ENCODE measurements at places on chromosomes 6 and 20.

DNA sequence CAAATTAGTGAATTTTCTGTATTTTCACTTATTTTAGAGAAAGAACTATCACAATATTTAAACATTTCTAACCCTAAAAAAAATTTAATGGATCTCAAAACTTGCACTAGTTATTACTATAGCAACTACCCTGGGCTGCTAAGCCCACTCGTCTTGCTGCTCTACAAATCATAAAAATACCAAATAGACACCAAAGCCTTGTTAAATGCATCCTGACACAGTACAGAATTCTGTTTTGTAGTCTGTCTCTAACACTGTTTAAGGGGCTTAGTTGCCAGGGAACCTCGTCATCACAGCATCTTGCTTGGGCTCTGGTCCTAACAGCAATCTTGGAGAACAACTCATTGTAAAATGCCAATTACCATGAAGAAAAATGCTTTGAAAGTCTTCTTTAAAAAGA is 56.9 kb upstream of the MBOAT1 start:
- no peak for DNase-seq

DNA sequence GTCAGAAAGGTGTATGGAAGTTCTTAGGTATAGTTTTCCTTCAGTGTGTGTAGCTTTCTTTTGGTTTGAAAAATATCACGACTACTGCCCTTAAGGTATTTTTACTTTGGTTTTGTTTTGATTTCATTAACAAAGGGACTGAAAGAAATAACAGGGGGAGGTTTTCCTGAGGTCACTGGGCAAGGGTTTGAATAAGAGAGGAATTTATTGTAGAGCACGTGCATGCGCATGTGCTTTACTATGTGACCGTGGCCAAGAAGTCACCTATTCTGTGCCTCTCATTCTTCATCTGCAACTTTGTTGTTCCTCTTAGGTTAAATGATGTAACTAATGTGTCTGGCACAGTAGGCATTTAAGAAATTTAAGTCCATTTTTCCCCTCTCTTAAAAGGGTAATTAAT is 4.1 kb upstream of the MAN1A1 start:
- no peak for DNase-seq

GRCh38 chr20:40636486-40636885 is 52.5 kb downstream of the MAFB start:
- DNase-seq = no peak

DNA sequence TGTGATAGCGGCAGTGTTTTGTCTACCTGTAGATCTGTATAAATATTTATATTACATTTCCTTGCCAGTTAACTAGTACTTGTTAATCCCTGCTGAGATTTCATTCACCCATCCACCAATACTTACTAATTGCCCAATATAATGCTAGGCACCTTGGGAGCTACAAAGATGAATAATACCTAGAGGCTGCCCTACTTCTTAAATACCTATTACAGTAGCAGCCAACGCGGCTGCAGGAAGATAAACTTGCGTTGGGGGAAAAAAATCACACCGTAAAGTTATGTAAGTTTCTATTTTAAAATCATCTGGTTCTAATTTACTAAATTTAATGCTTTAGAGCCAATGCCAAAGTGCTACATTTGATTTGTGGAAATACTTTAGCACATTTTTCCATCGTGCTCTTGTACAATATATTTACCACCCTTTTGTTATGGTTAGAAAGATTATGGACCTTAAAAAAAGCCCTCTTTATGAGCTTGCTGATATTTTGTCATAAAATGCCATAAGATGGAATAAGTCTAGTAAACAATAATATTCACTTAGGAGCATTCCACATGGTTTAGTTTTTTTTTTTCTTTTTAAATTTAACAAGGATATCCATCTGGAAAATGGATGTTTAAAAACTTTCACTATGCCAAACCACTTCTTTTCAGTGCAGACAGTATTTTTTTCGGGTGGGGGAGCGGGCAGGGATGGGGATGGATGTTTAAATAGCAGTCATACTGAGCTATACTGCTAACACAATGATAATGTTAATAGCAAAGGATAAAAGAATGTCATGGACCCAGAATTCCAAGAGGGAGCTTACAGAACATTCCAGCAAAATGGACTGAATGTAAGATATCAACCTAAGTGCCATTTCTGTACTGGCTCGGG is 13.2 kb upstream of the NEDD9 start:
- DNase-seq = no peak

GRCh38 chr20:18645196-18645745 is 57.4 kb downstream of the DTD1 start:
- no peak for DNase-seq

- no peak for DNase-seq
Observed at GRCh38 chr6:31465185-31465536, 32.8 kb upstream of the MICB start.

- DNase-seq = no peak
Observed at GRCh38 chr6:168823397-168824212, 382.6 kb downstream of the SMOC2 start.

DNA sequence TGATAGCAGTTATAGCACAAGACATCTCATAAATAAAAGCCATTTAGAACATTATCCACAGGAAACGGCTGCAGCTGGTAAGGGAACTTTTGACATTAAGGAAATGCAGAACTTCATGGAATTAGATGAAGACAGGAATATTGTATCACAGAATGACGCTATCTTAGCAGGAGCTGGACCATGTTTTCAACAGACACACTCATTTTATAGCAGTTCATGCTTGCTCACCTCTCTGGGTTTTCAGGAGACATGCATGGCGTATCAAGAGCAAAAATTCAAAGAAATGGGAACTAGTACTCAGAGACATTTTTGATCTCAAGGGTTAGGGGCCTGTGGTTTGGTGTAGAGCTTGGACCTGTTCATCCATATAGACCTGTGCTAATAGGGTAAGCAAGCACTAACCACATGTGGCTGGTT is 125.0 kb downstream of the FYN start:
- no peak for DNase-seq

DNA sequence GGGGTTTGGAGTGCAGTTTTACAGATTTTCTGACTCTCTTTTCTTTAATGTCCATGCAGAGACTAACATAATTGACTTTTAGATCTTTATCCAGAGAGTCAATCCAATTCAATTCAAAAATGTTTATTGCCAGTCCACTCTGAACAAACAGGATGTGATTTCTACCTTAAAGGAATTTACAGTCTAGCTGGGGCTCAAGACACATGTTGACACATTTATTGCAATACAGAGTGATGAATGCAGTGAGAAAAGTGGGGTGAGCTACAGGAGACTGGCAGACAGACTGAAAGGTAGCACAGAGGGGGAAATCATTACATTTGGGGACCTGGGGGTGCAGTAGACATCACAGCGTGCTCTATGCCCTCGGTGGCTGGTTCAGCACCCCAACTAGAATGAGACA is 193.9 kb downstream of the SLC24A3 start:
- no peak for DNase-seq

- no peak for DNase-seq
Observed at GRCh38 chr6:13059026-13059425, 269.3 kb downstream of the TBC1D7 start.

GRCh38 chr20:62357187-62357667 is 9.9 kb downstream of the LAMA5 start:
- DNase-seq = no peak

- DNase-seq = no peak
Observed at GRCh38 chr6:56551409-56552120, 91.1 kb downstream of the DST start.

GRCh38 chr6:6008648-6009421 is 2.1 kb upstream of the NRN1 start:
- DNase-seq = no peak

- no peak for DNase-seq
Observed at GRCh38 chr6:119891644-119892043, 542.1 kb upstream of the MAN1A1 start.
